ENCODE measurements at places on chromosomes 11 and 22.

DNA sequence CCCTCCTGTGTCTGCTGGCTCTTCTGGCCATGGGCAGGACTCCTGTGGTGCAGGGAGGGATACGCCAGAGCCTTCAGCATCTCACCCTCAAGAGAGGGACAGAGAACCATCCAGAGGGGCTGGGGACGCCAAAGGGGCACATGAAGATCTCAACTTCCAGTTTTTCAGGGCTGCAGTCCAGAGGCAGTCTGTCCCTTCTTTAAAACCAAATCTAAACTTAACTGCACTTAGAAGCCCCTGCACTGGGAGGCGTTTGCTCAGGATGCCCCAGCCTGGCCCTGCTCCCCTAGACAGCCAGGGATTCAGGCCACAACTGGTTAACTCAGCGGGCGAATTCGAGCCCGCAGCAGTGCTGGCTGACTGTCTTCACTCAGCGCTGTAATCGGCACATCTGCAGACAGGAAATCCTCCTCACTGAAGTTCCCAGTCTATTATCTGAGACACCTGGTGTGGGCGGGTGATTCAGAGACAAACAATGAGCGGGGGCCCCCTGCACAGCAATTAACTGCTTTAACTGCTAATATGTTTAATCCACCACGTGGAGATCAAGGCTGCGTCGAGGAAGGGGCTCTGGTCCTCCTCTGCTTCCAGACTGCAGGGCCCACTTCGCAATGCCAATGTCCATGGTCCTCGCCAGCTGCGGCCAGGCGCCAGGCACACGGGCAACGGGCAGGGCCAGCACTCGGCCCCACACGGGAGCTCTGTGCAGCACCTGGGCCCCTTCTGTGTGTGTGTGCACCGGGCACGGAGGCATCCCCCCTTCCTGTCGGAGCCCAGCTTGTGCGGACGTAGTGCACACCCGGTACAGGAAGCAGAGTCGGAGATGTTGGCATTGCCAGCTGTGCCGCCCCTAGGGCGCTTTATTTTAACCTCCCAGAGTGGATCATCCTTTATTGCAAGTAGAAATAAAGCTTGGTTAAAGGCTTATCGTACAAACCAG, 36.9 kb upstream of the GNB1L start:
- DNase-seq, result peak; percentile 89

DNA sequence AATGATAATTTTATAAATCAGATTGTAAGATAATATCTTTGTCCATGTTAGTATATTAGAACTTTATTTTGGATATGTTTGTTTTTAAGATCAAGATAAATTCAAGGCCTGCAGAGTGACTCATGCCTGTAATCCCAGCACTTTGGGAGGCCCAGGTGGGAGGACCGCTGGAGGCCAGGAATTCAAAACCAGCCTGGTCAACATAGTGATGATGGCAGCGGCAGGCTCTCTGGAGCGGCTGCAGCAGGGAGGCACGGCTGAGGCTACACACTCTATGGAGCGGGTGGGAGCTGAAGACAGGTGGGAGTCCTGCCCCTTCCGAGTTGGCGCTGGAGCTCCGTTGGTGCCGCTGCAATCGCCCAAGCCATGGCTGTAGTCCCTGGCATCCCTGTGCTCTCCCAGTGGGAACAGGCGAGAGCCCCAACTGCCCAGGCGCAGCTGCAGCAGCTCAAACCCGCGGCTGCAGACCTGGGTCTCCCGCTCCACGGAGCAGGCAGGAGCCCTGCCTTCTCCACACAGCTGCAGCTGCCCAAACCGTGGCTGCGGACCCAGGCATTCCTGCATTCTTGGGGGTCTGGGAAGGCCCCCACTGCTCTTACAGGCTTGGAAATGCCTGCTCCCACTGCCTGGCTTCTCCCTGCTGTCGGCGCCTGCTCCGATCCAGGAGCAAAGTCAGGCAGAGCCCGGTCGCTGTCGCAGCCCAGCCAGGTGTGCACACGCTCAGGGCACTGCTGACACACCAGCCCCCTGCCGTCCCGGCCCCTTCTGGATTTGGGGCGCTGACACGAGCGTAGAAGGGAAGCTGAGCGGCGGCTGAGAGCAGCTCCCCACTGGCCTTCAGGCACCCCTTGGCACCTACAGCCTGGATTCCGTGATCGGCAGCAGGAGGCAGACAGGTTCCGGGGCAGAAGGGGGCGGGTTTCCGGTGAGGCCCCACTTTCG, 16.7 kb downstream of the C11orf54 start:
- no peak for DNase-seq

DNA sequence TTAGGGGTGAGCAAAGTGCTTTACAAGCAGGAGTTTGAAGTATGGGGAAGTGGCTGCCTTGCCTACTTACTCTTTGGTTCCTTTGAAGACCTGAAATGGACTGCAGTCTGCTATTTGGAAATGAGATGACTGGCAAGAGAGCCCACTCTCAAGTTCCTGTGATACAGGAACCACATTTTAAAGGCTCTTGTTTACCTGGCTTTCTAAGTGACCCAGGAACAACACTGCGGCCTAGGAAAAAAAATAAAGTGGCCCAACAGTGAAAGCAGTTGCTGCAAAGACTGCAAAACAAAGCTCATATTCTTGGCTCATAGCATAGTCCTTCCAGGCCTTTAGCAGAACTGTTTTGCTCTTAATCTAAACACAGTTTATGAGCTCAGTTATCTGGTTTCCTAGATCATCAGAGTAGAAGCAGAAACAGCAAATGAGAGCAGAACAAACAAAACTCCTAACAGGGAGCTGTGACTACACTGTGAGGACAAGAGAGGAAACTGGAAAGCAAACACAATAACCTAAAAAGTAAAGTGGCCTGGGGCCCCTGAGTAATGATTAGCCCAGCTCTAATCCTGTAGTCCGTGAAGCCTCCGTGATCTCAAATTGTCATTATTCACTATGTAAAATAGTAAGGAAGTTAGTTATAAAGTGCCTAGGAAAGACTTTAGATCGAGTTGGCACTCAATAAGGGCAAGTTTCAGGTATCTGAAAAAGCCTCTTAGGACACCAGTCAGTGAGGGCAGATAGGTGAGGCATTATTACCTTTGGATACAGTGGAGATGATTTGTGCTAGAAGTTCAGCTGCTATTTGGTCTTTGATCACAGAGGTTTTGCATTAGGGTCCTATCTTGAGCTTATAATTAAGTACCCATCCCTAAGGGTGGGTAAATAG, 11.5 kb downstream of the CCDC117 start:
- no peak for DNase-seq

DNA sequence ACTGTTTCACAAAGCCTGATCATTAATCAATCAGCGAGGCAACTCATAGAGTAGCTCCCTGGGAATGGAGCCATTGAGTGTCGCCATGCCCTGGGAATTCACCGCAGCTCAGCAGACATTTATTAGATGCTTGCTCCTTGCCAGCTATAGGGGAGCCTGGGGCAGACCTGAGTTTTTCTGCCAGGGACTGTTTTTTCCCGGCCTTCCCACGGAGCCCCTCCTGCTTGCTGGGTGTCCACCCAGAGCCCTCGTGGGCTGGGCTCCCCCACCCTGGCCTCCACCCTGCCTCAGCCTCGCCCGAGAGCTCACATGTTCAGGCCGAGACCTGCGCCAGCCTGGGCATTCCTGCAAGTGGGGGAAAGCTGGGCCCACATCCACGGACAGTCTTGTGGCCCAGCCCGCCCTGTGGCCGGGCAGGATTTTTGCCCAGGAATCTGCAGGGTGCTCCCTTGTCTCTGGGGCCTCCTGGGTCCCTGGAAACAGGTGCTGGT, 64.9 kb downstream of the SMIM38 start:
- no peak for DNase-seq

- DNase-seq, result no peak
Measured at GRCh38 chr22:24002851-24003250, 2.4 kb downstream of the GSTT4 start.

GRCh38 chr11:83008581-83008923, 63.1 kb downstream of the RAB30 start:
- DNase-seq, result no peak

DNA sequence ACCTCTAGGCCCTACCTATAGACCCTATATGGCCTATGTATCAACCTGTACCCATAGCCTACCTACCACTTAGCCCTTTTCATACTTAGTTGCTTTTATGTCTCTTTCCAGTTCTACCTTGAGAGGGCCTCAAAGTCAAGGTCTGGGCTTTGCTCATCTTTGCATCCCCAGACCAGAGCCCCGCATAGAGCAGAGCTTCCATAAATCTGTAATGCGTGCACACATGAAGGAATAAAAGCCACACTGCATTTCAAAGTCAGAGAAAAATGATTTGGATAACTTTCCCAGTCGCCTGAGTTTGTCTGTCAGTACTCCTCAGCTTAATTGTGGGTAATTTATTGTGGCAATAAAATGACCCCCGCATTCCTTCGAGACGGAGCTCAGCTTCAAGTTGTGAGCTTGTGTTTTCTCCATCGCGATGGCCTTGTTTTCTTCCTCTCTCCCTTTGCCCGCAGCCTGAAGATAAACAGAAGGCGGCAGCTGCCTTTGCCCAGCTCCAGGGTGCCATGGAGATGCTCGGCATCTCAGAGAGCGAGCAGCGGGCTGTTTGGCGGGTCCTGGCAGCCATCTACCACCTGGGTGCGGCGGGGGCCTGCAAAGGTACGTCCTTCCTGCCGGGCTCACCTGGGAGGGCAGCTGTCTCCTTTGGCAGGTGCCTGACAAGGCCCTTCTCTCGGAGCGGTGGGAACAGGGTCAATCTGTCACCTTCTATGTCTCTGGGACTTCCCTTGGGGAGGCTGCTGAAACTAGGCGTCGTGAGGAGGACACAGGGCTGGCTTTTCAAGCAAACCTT, 55.7 kb downstream of the MYO18B start:
- no peak for DNase-seq

GRCh38 chr11:128610721-128611617, 23.6 kb upstream of the ETS1 start:
- DNase-seq, result peak; percentile 29

DNA sequence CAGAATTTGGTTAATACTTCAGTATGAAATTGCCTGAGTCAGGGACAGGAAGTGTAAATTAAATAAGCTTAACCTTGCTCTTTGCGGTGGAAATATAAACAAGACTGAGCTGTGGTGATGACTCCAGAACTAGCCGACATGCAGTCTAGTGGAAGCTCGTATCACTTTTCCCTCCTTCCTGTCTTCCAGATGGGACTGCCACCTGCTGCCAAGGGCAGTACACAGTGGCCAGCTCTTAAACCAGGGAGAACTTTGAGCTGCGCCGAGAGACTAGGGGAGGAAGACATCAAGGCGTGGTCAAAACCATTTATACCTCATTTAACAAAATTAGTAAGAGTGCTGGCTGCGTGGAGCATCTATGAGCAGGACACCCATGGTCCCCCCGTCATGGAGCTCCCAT, 31.3 kb upstream of the CTTN start:
- DNase-seq, result no peak

DNA sequence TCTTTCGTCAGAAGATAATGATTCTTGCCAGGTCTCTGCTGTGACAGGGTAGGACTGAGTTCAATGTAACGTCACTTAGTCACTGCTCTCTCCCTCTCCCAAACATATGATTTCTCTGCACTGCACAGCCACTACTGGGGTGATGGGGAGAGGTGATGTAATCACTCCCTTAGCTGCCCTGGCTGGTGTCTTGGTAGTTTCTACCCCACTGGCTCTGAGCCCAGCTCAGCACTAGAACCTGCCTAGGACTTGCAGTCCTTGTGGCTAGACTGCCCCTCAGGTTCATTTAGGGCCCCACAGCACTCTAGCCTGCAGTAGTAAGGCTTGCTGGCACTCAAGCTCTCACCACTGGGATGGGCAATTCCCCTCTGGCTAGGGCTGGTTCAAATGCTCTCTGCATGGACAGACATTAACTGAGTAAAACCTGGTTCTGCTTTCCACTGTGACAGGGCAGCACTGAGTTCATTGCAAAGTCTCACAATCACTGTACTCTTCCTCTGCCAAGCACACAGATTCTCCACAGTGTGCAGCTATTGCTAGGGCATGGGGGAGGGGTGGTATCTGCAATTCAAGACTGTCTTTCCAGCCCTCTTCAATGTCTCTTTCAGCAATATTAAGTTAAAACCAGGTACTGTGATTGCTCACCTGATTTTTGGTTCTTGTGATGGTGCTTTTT, 571.4 kb upstream of the FAT3 start:
- DNase-seq, result no peak

- DNase-seq, result no peak
Measured at GRCh38 chr22:35198738-35199137, 58.6 kb upstream of the HMGXB4 start.

- no peak for DNase-seq
Measured at GRCh38 chr11:21447871-21448270, 745.0 kb upstream of the ANO5 start.

Measured in activated CD4-positive, alpha-beta T cell treated with anti-CD3 and anti-CD28 coated beads, Interleukin-2, amount 50 U/mL, for 24 hours (primary cell).